ENCODE measurements at places on chromosomes 7 and 10.

DNA sequence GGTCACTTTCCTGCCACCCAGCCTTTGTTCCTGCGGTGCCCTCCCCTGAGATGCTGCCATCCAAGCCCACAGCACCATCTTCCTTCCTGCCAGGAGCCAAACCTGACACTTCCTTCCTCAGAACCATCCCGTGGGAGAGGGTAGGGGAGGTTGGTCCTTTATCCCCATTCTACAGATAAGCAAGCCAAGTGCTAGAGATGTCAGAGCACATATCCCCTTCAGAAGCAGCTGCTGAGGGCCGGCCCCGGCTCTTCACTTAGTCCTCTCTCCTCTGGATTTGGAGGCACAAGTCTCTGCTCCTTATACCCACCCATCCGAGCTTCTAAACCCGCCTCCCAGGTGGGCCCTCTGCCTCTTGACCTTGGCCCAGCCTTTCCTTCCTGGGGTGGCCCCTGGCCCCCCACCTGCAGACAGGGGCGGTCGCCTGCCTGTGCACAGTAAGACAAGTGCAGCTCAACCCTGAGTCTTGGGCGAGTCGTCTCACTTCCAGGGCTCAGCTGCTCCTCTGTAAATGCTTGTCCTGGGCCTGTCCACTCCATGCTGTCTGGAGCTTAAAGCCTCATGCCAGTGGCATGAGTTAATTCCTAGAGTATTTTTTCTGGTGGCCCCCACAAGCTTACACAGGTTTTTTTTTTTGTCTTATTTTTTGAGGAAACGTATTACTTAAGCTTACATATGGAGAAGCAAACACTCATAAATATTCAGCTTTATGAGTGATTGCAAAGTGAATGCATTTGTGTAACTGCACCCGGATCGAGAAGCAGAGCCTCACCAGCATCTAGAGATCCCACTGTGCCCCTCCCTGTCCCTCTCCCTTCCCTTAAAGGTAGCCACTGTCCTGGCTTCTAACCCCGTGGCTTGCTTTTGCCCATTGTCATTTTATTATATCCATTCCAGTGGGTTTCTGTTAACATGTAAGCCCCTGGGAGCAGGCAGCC, 125.1 kb downstream of the CDH23 start:
- DNase-seq: no peak

GRCh38 chr7:29805886-29806207, 461 bp upstream of the WIPF3 start:
- no peak for DNase-seq

GRCh38 chr10:129740532-129741279, 223.4 kb downstream of the EBF3 start:
- DNase-seq: no peak

GRCh38 chr7:36160313-36160712, 7.3 kb downstream of the EEPD1 start:
- DNase-seq: no peak

GRCh38 chr7:124413029-124413428, 352.6 kb downstream of the GPR37 start:
- DNase-seq: no peak

DNA sequence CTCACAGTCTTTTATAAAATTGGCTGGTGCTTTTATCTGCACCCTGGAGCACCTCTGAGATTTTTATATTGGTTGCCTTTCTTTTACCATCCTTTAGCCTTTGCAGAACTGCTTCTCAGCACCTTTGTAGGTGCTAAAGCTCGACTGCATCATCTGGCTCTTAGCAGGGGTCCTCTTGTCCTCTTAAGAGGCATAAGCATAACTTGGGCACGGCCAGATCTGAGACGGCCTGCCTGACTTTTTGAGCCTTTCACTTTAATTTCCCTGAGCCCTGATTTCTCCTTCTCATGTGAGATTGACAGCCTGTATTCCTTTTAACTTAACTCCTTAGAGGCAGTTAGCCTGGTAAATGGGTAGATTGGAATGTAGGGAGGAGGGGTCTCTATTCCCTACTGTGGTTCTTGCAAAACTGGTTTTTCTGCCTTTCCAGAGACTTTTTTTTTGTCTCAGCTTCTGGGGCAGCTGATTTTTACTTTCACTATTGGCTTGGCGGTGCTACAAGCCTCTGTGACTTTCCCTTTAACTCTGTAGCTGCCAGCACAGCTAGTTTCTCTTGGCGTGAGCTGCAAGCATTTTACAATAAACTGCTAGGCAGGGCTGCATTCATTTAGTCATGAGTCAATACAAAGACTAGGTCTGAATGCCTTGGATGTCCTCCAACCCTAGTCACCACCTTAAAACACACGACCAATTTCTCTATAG, 24.0 kb downstream of the ZPBP start:
- peak; percentile 27 for DNase-seq

- peak; percentile 42 for DNase-seq
These were observed 219.3 kb upstream of the MKLN1 start for GRCh38 chr7:131108212-131108940.

- peak; percentile 17 for DNase-seq
These were observed 31.6 kb upstream of the ZNF746 start for GRCh38 chr7:149529136-149529718.

DNA sequence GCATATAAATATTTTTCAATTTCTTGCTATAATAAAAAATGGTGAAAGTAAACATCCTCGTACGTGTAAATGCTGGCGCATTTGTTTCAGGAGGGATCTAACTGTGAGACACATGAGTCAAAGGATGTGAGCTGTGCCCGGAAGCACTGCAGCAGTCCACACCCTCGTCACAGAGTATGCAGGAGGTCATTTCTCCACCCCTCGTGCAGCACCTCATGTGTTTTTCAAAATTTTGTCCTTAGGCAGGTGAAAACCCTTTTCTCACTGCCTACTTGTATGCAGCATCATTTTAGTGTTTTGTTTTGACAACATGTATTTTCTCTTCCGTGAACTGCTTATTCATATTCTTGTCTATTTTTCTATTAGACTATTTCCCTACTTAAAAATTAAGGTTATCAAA, 162.7 kb downstream of the AVL9 start:
- DNase-seq: no peak

GRCh38 chr7:691361-692045, 35.0 kb upstream of the DNAAF5 start:
- DNase-seq: no peak

DNA sequence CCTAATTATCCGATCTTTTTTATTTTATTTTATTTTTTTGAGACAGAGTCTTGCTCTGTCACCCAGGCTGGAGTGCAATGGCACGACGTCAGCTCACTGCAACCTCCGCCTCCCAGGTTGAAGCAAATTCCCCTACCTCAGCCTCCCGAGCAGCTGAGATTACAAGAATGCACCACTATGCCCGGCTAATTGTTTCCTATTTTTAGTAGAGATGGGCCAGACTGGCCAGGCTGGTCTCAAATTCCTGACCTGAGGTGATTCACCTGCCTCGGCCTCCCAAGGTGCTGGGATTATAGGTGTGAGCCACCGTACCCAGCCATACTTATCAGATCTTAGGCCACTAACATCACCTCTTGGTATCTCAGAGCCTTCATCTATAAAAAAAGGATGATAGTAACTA, 4.9 kb downstream of the SLC25A13 start:
- no peak for DNase-seq

DNA sequence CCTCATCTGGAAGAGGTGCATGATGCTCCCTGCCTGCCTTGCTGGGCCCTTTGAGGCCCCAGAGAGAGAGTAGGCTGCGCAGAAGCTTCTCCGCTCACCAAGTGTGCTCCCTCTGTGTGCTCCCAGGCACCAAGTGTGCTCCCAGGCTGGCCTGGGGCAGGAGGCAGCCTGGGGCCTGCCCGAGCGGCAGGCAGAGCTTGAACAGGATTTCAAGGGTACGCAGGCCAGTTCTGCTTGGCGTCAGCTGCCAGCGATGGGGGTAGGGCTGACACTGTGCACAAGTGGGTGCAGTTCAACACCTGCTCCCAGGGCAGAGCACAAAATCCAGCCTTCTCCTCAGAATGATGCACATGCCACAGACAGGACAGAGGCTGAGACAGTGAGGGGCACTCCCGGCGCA, 119.7 kb downstream of the FAM53B start:
- DNase-seq: no peak

DNA sequence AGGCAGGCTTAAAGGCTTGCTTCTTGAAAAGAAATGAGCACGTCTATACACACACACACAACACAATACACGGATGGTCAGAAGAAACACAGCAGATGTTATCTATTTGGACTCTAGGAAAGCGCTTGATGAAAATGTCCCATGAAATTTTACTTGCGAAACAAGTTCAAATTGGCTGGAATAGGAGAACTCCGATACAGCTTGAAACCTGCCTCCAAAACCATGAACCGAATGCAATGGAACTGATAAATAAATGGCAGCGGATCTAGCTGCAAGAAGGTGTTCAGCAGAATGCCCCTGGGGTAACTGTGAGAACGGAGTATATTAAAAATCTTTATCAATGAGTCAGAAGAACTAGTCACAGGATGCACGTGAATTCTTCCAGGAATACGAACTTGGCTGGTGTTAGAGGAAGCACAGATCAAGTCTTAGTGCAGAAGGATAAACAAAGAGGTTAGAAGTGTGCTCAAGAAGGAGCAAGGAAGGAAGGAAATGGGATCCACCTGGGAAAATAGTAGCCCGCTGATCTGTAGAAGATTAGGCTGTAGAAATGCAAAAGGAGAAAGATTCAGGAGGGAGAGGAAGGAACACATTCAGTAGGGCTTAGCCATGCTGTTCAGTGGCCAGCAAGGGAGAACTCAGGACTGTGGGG, 142.0 kb upstream of the PRKCQ start:
- DNase-seq: no peak

Data from suppressor macrophage (primary cell).